ENCODE measurements at places on chromosomes 13 and 19.

DNA sequence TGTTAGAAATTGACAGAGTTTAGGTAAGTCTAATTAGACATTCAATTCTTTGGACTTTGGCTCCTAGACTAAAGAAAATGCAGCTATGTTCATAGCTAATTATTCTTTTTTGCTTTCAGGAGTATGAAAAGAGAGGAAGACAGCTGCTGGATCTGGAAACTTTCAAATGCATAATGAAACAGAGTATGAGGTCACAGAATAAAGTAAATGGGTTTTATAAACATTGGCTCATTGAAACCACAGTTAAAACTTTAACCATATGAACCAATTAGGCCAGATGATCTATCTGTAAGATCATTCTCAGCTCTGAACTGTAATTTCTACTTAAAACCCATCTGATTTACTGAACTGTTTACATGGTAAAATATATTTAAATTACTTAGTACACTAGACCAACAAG is 82.7 kb downstream of the TEX26 start:
- no peak for DNase-seq

- no peak for DNase-seq
These were observed 257.2 kb downstream of the FOXO1 start for GRCh38 chr13:40409278-40409677.

GRCh38 chr13:80400865-80401426 is 60.0 kb upstream of the SPRY2 start:
- DNase-seq, result no peak

GRCh38 chr19:12802267-12803106 is 618 bp downstream of the THSD8 start:
- no peak for DNase-seq

DNA sequence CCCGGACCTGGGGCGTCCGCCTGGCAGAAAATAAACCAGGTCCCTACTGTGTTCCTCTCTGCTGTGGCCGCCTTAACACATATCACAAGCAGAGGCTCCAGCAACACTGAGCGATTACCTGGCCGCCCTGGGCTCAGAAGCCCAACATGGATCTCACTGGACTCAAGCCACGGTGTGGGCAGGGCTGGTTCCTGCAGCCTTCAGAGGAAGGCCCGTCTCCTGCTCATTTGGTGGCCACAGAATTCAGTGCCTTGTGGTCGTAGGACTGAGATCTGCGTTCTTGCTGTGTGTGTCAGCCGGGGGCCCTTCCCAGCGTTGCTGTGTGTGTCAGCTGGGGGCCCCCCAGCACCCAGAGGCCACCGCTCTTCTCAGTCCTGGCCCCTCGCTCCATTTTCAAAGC is 30.2 kb downstream of the C2CD4C start:
- DNase-seq, result no peak

- DNase-seq, result no peak
These were observed 1.3 kb downstream of the MAN2B1 start for GRCh38 chr19:12665281-12665573.

DNA sequence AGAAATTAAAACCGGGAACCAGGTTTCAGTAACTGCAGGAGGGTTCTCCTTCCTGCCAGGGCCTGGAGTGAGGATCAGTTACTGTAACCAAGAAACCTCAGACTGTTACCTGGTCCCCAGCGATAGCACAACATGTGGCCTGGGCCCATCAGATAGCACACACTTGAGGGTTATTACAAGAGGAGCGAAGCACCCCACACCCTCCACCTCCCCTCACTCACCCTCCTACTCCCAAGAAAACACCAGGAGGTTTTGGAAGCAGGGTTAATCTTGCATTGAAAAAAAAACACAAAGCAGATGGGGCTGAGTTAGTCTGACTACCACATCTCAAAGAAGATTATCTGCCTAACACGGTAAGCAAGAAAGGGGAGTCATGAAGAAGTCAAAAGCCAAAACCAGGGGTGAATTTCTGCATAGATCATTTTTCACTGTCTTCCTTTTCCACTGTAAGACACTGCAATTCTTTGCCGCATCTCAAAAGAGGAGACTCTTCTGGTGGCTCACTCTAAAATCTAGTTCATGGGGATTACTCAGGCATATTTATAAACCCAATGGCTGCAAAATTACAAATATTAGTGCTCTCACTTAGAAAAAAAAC is 75.9 kb upstream of the DOCK9 start:
- DNase-seq, result no peak

DNA sequence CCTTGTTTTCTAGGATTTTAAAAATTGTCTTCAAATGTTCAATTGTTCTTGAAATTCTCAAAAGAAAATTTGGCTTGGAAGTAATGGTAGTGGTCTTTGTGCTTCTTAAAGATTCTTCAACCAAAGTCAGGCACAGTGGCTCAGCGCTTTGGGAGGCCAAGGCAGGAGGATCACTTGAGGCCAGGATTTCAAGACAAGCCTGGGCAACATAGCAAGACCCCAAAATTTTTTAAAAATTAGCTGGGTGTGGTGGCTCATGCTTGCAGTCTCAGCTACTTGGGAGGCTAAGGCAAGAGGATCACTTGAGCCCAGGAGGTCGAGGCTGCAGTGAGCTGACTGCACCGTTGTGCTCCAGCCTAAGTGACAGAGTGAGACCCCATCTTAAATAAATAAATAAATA is 153.5 kb upstream of the ZNF507 start:
- no peak for DNase-seq

DNA sequence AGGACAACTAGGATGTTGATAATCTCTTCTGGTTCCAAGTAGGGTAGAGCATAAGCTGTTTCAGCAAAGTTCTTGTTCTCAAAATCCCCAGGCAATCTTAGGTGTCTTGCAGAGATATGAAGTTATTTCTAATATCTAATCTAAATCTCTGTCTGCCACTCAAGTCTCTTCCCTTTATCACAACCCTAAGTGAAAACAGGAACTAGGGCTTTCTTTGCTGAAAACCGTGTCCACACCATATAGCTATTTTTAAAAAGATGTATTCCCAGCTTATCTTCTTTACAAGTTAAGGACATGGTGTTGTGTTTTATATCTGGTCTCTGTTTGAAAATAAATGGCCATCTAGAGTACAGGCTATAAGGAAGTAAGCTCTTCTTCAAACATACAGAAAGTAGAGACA is 11.3 kb upstream of the RNASEH2B start:
- no peak for DNase-seq

DNA sequence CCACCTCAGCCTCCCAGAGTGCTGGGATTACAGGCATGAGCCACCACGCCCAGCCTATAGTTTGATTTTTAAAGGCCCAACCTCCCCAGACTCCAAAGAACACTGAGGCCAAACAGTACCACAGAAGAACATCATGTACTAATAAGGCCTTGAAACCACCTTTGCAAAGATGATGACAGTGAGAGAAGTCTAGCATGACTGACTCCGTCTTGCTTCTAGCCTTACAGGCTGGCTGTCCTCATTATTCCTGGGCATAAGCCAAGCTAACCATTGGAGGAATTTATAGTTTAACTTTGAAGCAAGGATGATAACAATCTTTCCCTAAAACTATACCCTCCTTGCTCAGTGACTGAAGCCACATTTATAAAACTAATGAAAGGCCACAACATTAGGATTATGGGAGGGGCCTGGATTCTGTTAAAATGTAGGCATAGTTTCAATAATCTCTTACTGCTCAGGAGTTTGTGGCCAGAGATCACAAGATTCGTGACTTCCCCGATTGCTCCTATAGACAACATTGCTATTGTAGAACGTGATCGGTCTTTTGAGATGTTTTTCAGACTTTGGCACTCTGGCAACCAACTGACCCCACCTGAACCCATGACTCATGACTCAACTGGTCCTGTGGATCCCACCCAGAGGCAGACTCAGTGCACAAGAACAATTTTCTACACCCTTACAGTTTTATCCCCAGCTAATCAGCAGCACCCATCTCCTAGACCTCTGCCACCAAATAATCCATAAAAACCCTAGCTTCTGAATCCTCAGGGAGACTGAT is 17.6 kb downstream of the GPR42 start:
- no peak for DNase-seq

DNA sequence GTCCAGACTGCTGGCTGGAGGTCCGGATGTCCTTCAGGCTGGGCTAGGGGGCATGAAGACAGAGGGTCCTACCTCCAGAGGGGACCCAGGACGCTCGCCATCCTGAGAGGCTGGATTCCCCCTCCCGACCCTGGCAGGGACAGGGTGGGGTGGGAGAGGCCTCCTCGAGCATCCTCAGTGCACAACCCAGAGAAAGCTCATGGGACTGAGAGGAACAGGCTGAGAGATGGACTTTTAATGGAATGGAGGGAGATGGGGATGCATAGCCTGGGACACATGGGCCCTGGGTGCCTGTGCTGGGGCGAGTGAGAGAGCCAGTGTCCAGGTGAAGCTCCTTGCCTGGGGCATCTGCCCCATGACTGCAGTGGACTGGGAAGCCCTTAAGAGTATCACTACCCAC is 3.1 kb downstream of the ACTL9 start:
- DNase-seq, result no peak

DNA sequence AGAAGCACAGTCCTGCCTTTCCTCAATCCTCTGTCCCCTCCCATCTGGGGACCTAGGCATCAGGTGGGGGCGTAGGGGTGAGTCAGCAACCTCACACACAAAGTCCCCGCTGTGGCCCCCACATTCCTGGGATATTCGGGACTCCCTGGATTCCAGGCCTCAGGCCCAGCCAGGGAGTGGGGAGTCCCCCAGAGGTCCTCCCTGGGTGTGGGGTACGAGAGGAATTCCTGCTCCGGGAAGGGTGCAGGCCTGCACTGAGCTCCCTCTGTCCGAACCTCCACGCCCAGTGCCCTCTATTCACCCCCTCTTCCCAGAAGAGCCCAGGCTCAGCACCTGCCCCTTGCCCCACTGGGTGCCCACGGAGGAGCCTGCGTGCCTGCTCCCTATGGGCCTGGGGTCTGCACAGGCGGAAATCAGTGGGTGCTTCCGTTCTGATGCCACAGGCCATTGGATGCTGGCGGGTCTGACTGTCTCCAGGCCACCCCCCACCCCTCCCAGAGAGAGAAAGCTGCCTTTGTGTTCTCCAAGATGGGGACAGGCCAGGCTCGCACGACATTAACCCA is 3.4 kb downstream of the CADM4 start:
- DNase-seq, result no peak

DNA sequence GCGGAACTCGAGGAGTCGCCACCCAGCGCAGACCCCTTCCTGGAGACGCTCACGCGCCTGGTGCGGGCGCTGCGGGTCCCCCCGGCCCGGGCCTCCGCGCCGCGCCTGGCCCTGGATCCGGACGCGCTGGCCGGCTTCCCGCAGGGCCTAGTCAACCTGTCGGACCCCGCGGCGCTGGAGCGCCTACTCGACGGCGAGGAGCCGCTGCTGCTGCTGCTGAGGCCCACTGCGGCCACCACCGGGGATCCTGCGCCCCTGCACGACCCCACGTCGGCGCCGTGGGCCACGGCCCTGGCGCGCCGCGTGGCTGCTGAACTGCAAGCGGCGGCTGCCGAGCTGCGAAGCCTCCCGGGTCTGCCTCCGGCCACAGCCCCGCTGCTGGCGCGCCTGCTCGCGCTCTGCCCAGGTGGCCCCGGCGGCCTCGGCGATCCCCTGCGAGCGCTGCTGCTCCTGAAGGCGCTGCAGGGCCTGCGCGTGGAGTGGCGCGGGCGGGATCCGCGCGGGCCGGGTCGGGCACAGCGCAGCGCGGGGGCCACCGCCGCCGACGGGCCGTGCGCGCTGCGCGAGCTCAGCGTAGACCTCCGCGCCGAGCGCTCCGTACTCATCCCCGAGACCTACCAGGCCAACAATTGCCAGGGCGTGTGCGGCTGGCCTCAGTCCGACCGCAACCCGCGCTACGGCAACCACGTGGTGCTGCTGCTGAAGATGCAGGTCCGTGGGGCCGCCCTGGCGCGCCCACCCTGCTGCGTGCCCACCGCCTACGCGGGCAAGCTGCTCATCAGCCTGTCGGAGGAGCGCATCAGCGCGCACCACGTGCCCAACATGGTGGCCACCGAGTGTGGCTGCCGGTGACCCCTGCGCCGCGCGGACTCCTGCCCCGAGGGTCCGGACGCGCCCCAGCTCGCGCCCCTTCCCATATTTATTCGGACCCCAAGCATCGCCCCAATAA is 2.3 kb downstream of the AMH start:
- no peak for DNase-seq

- DNase-seq, result no peak
These were observed 1.9 kb downstream of the TMEM145 start for GRCh38 chr19:42315024-42315423.

DNA sequence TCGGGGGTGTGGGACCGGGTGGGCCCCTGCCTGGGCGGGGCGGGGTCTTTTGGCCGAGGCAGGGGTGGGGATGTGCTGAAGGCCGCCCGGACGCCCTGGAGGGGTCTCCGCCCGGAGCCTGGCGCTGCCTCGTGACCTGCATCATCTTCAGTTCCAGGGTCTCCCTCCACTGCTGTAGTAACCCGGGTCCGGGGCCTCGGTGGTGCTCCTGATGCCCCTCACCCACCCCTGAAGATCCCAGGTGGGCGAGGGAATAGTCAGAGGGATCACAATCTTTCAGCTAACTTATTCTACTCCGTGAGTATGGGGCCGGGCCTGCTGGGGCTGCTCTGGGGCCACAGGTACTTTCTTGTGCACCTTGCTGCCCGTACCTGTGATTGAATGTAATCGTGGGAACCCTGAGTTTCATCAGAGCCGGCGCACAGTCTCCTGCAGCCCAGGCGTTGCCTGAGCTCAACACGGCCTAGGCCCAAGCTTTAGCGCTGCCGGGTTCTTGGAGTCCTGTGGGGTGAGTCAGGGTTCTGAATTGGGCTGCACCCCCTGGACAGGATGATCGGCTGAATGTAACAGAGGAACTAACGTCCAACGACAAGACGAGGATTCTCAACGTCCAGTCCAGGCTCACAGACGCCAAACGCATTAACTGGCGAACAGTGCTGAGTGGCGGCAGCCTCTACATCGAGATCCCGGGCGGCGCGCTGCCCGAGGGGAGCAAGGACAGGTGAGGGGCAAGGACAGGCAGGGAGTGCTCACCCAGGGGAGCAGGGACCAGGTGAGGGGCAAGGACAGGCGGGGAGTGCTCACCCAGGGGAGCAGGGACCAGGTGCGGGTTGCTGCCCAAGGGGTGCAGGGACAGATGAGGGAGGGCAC is 10.5 kb downstream of the PEAK3 start:
- DNase-seq, result no peak

GRCh38 chr13:79815041-79815440 is 334.1 kb downstream of the NDFIP2 start:
- no peak for DNase-seq
